Activated naive CD4-positive, alpha-beta T cell treated with anti-CD3 and anti-CD28 coated beads, Interleukin-2, amount 50 U/mL, for 16 hours (primary cell): ENCODE measurements at places on chromosomes 1 and 21.

DNA sequence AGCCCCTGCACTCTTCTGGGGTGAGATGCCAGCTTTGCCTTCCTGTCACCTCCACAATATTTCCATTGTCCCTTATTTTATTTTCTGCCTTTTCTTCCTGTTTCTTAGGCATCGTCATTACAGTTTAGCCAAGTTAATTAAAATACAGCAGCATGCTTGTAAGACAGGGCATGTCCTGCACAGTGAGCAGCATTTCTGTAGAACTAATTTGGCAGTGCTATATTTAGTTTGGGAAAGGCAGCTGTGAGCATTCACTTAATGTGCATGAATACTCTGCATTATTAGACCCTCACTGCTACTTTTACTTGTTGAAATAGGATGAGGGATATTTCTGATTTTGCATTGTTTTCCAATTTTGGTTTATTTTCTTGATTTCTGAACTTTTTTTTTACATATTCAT, 133.3 kb downstream of the KCNK2 start:
- no peak for DNase-seq

- no peak for DNase-seq
These were observed 28.5 kb upstream of the SERBP1 start for GRCh38 chr1:67458663-67459062.

GRCh38 chr1:89780721-89781120, 40.1 kb upstream of the LRRC8D start:
- peak; percentile 39 for DNase-seq

DNA sequence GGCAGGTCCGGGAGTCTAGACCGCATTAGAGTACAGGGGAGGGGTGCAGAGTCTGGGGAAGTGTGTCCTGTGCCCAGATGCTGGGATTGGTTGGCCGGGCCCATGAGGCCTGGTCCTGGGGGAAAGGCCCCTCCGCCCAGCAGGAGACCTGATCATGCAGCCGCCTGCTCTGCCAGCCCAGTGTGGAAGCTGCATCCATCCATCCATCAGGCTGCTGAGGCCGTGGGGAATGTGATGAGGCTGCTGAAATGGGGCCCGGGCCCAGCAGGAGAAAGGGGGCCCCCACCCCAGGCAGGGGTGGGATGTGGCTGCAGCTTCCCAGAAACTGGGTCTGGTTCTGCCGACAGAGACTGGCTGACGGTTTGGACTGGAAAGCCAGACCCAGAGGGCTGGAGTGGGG, 37.2 kb downstream of the EPHA2 start:
- DNase-seq = no peak

DNA sequence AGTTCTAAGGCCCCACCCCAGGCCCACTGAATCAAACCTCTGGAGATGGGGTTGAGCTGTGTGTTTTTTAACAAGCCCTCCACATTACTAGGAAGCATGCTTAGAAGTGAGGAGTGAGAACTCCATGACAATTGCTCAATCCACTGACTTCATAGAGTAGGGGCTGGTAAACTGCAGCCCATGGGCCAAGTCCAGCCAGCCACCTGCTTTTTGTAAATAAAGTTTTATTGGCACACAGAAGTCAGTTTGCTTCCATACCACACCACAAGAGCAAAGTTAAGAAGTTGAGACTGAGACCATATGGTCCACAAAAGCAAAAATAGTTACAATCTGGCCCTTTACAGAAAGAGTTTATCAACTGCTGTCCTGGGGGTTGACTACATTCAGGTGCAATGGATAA, 309.2 kb downstream of the SETD4 start:
- no peak for DNase-seq

DNA sequence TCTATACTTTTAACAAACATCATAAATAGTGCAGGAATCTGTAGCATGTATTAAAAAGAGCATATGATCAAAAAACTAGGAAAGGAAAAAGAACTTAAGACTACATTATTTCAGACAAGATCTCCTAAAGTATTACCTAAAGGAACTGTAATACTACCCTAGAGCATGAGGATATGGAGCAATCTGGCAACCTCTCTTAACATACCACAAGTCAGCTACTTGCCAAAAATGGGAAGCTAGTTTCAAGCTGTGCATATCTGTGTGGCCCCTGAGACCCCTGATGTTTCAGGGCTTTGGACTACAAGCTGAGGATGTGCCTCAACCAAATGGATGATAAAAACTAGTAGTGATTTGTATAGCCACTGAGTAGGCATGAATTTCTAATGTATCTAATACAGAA, 525.6 kb downstream of the PTBP2 start:
- DNase-seq = no peak

DNA sequence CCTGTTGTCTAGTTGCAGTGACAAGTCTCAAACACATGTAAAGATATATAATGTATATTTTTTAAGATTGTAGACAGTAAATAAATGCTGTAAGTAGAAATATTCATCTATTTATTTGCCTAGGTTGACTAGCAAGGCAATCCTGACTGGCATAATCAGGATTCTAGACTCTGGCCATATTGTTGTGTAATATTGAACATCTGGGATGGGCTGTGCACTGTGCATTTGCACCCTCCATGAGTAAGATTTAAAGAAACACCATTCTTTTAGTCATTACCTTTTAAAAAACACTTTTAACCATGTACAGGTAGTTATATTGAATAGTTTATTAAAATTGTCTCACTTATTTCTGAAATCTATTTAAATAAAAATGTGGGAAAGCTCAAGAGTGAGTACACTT, 32.4 kb downstream of the RASAL2 start:
- DNase-seq = no peak

DNA sequence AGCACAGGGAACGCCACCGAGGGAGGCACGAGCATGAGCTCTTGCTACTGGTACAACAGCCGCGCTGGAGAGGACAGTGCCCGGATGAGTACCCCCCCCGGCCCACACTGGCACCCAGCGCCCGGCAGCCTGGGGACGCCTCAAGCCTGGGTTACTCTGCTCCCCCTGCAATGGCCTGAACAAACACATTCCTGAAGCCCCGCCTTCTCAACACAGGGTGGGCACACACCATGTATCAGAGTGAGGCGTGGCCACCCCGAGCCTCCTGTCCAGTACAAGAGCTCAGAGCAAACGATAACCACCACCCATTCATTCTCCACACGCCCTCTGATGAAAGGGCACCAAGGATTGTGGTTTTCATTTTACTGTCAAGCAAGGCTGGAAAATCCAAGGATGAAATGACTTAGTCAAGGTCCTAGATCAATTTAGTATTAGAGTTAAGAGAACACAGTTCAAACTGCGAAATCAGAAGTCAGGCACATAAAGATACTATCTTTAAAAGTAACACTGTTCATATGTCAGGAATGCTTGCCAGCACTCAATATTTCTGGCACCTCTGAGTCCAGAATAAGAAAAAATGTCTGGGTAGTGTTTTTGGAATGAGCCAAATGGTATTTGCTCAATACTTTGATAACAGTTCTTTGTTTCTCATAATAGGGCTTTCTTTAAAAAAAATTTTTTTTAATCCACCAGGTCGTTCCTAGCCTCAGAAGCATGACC, 22.0 kb downstream of the UBE2G2 start:
- no peak for DNase-seq

- peak; percentile 70 for DNase-seq
These were observed 31.3 kb downstream of the NSL1 start for GRCh38 chr1:212760126-212760823.

- no peak for DNase-seq
These were observed 27.0 kb upstream of the PPP1R15B start for GRCh38 chr1:204438628-204439027.

DNA sequence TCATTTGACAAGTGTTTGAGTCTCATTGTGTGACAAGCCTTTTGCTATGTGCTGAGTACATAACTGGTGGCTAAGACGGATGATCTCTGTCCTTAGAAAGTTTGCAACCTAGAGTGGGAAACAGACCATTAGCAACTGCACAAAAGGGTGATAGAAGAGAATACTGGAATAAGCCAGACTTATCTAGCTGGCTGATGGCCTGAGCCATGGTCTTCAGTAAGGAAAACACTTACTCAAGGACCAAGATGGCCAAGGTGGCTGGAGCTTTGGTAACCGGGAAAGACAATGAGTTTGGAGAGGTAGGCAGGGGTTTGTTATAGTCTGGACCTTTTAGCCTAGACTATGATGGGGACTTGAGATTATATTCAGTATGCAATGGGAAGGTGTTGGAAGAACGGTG, 1.6 kb upstream of the TAF12 start:
- DNase-seq = no peak

DNA sequence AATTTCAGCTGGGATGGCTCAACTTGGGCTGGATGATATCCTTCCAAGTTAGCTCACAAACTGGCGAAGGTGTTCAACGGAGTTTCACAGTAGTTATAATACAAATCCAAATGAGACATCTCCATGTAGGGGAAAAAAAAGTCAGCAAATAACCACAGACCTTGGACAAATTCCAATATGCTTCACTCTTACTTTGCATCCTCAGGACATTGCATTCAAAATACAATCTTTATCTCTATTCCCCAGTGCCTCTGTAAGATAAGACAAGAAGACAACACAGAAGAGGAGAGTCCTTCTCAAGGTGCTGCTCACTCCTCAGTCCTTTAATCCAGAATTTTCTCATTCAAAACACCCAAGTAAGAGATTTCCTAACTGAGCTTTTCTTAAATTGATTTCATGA, 1797.7 kb downstream of the MRPL39 start:
- DNase-seq = no peak

DNA sequence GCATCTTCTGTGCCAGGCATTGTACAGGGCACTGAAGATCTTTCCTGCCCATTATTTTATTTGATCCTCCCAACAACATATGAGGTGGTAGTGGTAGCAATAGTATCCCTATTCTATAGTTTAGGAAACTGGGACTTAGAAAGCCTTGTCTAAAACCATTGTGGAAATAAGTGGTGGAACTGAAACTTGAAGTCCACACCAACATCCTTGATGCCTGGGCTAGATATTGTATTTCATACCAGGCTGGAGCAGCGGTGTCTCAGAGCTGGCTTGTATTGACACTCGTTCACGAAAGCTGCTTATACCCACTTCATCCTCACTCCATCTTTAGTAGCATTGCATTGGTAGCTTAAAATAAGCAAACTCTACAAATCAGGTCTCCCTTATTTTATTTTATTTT, 9.7 kb upstream of the CTSS start:
- no peak for DNase-seq

DNA sequence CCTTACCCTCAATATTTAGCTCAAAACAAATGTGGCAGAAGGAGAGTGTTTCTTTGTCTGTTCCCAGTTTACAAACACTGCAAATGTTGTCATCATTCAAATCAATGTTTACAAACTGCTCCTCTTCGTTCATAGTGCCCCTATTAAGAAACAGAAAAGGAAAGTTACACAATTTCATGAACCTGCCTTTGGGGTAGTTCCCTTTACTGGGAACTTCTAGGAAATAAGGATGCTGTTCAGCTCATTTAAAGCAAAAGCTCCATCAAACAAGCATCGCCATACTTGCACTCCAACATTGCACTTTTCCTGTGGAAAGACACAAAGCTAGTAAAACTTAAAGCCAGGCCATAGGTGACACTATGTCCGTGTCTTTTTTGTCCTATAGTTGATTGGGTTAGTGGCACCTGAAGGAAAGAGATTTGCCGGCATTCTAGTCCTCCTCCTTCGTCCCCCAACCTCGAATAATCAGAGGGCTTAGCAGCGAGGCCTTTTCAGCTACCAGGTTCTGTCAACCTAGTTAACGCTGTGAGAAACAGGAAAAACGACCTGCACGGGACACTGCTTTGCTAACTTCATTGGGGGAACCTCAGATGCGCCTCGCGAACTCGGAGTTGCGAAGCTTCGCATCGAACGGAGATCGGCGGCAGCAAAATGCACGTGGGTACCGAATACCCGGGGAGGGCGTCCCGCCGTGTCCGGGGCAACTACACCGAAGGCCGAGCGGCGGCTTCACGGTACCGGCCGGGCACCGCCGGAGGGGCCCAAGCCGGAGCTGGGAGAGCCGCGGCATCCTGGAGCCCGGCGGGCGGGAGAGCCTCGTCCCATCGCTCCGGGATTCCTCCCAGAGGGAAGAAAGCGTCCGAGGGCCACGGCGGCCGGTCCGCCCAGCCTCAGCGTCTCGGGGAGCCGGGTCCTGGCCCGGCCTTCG, 706 bp downstream of the C21orf91 start:
- peak; percentile 50 for DNase-seq
